ENCODE measurements at places on chromosomes 1 and 21. TPM values are rescaled to one million over a fixed set of nuclear protein-coding genes. Genes with fewer than 3 reads are reported as not detected.
A peak's percentile ranks its signal among the peaks of the same experiment; 100 is the strongest.

GRCh38 chr1:203163891-203164635 is 11.6 kb downstream of the MYBPH start:
- no peak for DNase-seq

GRCh38 chr1:236548452-236548851 is 24.7 kb downstream of the LGALS8 start:
- no peak for DNase-seq

- DNase-seq, result no peak
Measured at GRCh38 chr21:34808569-34809204, 139.9 kb downstream of the CLIC6 start.

GRCh38 chr1:109201123-109201703 is 12.5 kb upstream of the SARS1 start:
- DNase-seq, result peak; percentile 75

DNA sequence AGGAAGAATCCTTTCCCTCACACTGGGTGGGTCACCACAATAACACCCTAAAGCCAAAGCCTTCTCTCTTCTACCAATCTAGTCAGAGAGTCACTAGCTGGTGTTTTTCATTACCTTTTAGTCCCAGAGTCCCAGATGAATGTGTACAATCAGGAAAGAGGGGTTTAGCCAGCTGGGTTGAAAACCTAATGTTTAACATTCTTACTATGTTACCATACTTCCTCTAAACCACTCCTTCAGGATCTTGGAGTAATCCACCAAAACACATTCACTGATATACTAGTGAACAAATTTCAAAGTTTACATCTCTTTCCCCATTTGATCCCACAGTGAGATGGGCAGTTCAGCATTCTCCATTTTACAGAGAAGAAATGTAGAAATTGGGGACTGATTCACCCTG is 9.7 kb downstream of the LPAR3 start:
- no peak for DNase-seq

DNA sequence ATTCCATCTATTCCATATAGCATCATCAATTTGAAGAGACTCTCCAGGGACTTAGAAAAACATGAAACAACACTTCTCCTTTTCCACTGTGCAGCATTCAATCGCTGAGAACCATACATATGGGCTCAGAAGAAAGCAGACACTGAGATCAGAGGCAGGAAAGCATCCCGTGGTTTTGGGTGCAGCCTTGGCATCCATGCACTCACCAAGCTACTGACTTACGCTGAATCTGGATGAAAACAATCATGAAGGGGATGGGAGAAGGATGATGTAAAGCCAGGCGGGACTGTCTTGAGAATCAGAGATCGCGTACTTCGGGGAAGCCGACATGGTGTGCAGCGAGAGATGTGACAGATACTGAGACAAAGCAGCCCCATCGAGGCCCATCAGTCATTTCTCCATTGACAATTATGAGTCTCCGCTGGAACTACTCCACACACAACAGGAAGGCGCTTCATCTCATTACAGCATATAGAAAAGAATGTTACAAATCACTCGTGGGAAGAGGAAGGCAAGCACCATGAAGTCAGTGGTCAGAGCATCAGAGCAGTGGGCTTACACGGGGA is 2.3 kb upstream of the TIAM1 start:
- DNase-seq, result no peak

DNA sequence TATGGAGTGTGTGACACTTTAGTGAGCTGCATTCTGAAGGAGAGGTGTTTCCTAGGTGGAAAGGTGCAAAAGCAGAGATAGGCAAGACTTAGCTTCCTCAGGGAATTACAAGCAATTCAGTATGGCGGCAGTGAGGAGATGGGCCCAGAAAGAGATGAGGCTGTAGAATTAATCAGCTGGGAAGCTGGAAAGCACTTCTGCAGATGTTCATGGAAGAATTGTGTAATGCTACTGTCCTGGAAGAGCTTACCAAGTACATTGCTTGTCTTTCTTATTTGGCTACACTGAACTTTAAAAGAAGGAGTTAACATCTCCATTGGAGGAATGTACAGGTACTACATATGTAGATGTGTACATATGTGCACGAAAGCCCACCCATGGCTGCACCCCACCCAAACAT is 103.7 kb upstream of the DPT start:
- DNase-seq, result no peak

- no peak for DNase-seq
Measured at GRCh38 chr1:157141212-157141855, 3.1 kb upstream of the ETV3 start.

DNA sequence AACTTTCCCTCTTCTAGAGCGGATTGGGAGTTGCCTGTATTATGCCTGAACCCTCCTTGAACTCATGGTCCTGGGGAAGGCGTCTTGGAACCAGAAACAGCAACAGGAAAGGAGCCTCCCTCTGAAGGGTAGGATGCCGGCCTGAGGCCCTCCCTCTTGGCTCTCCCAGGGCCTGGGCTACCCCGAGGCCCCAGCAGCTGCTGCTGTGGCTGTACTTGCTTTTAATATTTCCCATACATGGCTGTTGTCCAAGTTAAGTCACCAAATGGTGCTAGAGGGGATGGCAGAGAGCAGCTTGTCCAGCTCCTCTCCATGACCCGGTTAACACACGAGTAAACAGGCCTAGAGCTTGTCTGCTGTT is 10.5 kb downstream of the CHRNB2 start:
- no peak for DNase-seq

GRCh38 chr1:5901841-5902240 is 90.4 kb downstream of the NPHP4 start:
- no peak for DNase-seq

- no peak for DNase-seq
Measured at GRCh38 chr1:209384710-209385550, 198.6 kb upstream of the CAMK1G start.

- no peak for DNase-seq
Measured at GRCh38 chr1:2098839-2099785, 48.9 kb downstream of the PRKCZ start.

GRCh38 chr1:13725714-13726175 is 25.8 kb downstream of the PRDM2 start:
- peak; percentile 30 for DNase-seq

GRCh38 chr1:28328228-28328648 is 602 bp upstream of the MED18 start:
- no peak for DNase-seq

GRCh38 chr1:211606332-211606913 is 27.5 kb upstream of the SLC30A1 start:
- no peak for DNase-seq

Gene CCDC190
- polyA plus RNA-seq, result not detected

Gene DAB1
- polyA plus RNA-seq, result 0.97 TPM

Gene OR6Y1
- polyA plus RNA-seq, result not detected

Gene NBPF3
- 2.7 TPM for polyA plus RNA-seq

Gene TYW3
- 50.2 TPM for polyA plus RNA-seq

Gene RGS4
- polyA plus RNA-seq, result 4.1 TPM

Gene HPCA
- 0.70 TPM for polyA plus RNA-seq

Gene CD34
- 43.7 TPM for polyA plus RNA-seq

Gene OR2T35
- polyA plus RNA-seq, result not detected

Gene TARBP1
- 79.7 TPM for polyA plus RNA-seq

Gene ZNHIT6
- 17.4 TPM for polyA plus RNA-seq

All from adrenal gland (tissue), 19 donors.